ENCODE measurements at places on chromosomes 1 and 21.
A peak's percentile ranks its signal among the peaks of the same experiment; 100 is the strongest.

DNA sequence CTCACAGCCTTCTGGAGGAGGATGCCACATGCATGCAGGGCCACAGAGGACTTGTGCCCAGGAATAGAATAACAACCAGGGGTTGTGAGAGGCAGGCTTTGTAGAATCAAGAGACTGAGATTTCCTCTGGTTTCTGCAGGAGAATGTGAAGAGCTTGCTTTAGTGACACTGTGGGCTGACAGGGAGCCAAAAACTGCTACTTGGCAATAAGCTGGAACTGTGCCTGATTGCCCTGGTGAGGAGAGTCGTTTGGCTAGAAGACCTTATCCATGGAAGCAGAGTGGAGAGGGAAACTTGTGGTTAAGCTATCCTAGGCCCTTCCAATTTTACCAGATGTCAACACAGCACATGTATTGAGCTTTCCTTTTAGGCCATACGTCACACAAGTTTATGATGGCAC is 902.1 kb downstream of the MRPL39 start:
- DNase-seq = no peak

DNA sequence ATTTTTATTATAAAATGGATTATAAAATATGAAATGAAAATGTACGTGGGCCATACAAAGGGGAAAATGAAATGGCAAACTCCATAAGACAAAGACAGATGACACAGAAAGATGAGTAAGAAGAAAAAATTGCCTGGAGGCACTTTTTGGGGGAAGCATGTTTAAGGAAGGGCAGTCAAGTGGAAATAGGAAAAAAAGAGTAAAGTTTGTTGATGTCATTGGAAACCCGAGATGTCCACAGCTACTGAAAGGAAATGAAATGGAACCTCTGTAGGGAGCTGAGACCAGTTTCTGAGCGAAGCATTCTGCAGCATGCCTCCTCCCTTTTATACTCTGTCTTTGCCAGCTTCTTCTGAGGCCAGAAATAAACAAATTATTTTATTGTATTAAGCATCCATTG is 203.4 kb upstream of the UBE2U start:
- DNase-seq = no peak

GRCh38 chr1:236345728-236346127 is 48.4 kb upstream of the EDARADD start:
- no peak for DNase-seq

DNA sequence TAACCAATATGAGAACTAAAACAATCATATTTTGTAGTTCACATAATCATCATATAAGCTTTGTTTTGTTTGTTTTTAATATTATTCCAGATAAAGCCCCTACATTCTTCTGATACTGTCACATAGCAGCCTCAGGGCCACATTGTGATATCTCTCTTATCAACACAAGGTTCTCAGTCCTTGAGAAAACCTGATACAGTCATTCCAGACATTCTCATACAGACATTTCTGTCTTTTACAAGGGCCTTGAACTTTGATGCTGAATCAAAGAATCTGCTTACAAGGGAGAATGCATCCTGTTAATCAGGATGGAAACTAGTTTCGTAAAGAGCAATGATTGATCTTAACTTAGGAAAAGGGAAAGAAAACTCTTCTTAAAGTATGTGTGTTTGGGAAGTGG is 12.7 kb upstream of the VCAM1 start:
- no peak for DNase-seq

DNA sequence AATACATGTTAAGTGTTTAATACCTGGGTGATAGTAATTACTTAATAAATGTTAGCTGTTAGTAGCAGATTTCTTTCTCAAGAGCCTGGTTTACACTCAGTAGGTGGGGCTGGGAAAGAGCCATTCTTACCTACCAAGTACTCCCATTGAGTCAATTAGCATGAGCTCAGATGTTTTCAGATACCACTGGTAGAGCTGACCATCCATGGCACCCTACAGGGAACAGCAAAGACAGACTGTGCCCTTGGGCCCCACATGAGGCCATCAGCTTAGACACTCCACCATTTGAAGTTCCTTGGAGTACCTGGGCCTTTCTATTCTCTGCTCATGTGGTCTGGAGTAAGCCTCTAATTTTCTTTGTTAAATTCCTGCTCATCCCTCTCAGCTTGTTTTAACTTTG is 179.3 kb downstream of the CACNA1E start:
- DNase-seq = no peak

- DNase-seq = no peak
These were observed 81.9 kb upstream of the TRABD2B start for GRCh38 chr1:48079096-48079495.

DNA sequence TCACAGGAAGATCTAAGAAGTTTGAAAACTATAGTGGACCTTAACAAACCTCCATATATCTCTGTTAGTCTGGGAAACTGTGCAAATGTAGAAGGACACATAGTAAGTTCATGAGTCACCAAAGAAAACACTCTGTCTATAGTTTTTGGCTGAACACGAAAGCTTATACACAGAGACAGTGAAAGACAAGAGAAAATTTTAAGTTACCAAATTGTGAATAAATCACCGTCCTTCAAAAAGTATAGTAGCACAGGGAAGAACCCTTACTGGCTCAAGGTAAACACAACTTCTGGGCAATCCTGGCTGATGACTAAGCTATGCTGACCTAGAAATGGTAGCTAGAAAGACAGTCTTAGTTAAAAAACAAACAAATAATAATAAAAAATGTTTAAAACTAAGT is 1057.9 kb downstream of the AMY1C start:
- DNase-seq = no peak

GRCh38 chr1:206517784-206518183 is 10.5 kb downstream of the RASSF5 start:
- no peak for DNase-seq

DNA sequence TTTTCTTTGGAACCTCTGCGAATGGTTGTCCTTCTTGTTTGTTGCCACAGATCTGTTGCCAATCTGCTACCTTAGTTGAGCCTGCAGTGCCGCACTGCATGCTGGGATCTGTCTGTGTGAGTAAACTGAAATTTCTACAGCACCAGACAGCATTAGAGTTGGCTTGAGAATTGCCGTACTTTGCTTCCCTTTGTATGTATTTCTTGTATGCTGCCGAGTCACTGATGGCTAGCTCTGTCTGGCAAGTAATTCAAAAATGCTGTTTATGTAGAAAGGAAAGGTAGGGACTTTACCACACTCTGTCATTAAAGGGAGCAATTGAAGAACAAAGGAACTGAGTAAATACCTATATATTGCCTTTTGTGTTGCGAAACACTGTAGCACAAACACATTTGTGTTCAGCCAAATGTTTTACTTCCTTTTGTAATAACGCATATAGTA is 857.4 kb downstream of the USP25 start:
- peak; percentile 50 for DNase-seq

DNA sequence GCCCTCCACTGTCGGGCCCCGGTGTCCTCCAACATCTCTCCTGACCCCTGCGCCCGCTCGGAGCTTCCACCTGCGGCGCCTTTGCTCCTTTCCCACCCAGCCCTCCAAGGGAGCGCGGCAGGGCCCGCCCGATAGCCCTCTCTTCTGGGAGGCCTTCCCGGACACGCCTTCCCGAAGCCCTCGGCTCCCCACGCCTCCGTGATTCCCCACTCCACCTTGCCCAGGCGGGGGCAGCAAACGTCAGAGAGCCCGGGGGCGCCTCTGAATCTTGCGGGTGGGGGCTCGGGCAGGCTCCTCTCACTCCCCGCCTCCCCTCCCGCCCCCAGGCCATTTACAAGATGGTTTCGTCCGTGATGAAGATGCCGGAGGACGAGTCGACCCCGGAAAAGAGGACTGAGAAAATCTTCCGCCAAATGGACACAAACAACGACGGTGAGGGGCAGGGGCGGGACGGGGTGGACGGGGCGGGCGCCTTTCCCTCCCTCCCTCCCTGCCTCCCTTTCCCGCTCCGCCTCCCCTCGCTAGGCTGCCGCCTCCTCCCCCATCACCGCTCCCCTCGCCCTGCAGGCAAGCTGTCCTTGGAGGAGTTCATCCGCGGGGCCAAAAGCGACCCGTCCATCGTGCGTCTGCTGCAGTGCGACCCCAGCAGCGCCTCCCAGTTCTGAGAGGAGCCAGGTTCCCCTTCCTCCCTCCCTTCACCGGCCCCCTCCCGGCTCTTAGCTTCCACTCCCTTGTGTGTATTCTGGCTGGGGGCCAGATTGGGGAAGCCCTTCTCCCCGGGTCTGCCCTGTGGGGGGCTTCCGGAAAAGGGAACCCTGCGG is 7.1 kb downstream of the HPCA start:
- peak; percentile 94 for DNase-seq

DNA sequence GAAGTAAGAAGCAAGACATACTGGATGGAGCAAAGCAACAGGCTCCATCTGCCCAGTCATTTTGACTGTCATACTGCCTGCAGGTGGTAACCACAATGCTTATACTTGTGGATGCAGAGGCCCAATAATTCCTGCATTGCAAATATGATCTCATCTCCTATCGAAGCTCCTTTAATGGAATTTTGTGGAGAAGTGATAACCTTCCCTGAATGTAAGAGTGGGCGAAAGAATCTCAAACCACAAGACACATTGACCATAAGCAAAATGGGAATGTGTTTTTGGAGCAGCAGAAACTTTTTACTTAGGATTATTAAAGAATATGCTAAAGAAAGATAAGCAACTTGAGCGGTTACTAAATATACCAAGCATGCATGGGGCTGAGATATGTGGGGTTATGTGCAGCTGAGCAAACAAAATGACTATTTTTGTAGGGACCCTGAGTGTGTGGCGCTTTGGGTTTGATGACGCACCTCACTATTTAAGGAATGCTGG is 77.4 kb upstream of the BACH1 start:
- DNase-seq = peak; percentile 78

DNA sequence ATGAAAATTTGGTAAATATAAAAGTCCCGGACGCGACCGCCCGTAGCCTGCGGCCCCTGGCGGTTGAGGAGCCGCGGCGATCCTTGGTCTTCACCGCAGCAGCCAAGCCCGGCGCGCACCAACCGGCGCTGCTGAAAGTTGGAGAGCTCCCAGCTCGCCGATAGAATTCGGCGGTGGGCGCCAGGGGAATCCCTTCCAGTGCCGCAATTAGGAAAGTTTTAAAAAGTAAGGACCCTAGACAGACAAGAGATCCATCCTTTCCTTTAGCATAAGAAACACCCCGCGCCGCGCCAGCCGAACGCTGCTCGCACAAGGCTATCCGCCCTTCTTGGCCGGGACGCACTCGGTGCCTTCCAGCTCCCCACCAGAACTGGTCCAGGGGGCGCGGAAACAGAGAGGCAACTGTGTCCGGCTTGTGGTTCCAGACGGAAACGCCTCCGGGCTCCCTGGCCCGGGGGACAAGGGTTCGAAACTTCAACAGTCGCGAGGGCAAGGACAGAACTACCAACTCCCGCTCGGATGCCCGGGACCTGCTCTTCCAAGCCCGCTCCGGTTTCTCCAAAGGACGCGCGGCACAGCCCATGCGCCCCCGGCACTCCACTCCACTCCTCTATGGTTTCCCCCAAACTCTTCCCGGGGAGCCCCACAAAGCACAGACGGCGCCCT is 1.7 kb downstream of the FAM78B start:
- DNase-seq = peak; percentile 87

DNA sequence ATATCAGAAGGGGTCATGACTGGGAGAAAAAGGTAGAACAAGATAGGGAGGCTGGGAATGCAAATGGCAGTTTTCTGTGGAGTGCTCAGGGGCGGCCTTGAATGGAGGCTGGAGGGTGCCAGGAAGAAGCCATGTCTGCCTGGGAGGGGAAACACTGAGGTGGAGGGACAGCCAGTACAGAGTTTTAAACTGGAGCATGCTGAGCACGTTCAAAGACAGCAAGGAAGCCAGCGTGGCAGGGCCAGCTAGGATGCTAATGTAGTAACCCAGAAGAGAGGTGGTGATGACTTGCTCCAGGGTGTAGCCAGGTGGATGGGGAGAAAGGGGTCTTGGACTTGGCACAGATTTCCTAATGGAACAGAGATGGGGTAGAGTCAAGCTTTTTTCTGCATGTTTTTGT is 445.8 kb upstream of the VAMP3 start:
- DNase-seq = no peak

GRCh38 chr1:222975472-222976122 is 160.8 kb downstream of the DISP1 start:
- peak; percentile 25 for DNase-seq

DNA sequence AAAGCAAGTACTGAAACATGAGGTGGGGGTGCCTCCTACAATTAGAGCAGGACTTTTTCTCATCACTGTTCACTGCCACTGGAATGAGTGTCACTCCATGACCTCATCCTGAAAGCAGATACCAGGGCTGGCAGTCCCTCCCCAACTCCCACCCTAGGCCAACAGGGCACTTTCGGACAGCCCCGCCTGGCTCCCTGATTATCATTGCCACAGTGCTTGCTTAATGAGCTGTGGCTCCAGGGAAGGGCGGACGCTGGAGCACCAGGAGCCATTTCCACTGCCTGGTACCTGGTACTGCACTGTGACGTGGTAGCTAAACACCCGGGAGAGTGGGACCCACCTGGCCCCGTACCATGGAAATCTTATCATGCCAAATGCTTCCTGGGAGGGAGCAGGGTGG is 22.3 kb downstream of the SLC9A1 start:
- no peak for DNase-seq

GRCh38 chr1:54135436-54136120 is 17.2 kb downstream of the CDCP2 start:
- peak; percentile 71 for DNase-seq

GRCh38 chr21:31284797-31285397 is 59.2 kb downstream of the TIAM1 start:
- peak; percentile 36 for DNase-seq

DNA sequence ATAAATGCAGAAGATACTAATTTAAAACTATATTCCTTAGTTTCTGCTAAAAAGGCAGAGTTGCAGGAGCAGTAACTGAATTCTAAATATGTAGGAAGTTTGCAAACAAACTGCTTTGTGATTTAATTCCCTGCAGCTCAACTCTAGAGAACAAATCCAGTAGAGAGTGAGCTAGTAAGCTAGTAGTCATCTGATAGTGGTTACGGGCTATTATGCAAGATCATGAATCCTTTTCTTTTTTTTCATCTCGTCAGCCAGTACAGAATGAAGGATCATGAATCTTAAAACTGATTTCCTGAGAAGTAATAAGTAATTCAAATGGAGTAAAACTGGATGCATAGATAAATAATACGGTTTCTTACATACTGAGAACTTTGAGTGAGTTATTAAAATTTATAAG is 3.3 kb downstream of the DPH5 start:
- DNase-seq = peak; percentile 71

DNA sequence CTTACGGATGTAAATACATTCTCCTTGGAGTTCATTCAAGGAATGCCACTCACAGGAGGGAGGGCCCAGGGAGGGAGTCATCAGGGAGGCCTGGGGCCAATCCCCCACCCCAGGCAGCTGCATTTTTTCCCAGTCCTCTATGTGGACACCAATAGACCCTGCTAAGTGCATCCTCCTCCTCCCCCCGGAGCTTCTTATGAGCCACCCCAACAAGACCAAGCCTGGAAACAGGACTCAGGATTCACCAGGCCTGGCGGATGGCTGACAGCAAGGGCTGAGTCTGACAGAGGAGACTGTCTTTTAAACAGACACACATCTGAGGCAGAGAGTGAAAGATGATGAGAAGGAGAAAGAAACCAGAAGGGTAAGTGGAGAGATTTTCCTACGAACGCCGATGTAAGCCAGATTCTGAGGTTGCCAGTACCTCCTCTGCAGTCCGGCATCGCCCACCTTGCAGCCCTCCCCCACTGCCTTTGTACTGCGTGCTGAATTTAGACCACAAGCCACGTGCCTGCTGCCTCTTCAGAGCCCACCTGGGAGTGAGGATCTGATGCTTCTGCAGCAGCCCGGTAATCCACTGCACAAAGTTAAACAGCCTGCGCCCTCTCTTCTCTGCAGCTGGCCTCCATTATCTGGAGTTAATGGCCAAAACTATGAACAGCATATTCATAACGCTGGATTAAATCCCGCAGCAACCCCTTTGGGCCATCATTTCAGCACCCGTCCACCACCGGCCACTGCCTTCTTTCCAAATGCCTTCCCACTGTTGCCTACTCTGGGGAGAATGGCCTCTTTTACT is 17.6 kb upstream of the SFPQ start:
- DNase-seq = no peak
